ENCODE measurements at places on chromosomes 2 and 18.

DNA sequence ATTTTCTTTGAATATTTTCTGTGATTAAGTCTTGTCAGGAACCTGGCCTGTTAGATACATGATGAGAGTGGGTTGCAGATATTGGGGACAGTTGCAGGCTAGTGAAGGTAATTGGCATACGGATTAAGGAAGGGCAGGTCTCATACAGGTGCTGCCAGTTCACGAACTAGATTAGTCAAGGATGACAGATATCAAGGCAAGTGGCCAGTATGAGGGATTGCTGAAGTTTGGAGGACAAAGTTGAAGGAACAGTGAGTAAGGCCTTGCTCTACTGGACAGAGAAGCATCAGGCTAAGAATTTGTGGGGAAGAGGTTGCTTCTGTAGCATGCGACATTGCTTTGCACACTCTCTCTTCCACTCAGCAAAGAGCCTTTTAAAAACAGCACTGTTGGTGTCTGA is 12.8 kb upstream of the NCOA1 start:
- DNase-seq, result no peak

- DNase-seq, result no peak
Observed at GRCh38 chr2:46014911-46015654, 282.1 kb upstream of the EPAS1 start.

- no peak for DNase-seq
Observed at GRCh38 chr18:11096839-11097750, 52.3 kb downstream of the PIEZO2 start.

DNA sequence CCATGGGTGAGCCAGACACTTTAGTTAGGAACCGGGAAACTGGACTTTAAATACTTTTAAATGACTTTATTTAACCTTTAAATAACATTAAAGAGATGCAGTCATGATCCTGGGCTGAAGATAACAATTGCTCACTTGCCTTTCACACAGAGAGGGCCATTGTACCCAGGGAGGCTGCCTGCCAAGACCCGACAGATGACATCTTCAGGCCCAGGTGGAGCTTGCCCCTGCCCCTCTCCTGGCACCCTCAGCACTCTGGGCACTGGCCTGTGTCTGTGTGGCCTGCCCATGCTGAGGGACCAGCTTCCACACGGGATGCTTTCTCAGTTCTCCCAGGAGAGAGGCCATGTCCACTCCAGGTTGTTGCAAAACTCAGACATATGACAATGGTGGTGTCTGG is 216.4 kb upstream of the MYT1L start:
- DNase-seq, result no peak

DNA sequence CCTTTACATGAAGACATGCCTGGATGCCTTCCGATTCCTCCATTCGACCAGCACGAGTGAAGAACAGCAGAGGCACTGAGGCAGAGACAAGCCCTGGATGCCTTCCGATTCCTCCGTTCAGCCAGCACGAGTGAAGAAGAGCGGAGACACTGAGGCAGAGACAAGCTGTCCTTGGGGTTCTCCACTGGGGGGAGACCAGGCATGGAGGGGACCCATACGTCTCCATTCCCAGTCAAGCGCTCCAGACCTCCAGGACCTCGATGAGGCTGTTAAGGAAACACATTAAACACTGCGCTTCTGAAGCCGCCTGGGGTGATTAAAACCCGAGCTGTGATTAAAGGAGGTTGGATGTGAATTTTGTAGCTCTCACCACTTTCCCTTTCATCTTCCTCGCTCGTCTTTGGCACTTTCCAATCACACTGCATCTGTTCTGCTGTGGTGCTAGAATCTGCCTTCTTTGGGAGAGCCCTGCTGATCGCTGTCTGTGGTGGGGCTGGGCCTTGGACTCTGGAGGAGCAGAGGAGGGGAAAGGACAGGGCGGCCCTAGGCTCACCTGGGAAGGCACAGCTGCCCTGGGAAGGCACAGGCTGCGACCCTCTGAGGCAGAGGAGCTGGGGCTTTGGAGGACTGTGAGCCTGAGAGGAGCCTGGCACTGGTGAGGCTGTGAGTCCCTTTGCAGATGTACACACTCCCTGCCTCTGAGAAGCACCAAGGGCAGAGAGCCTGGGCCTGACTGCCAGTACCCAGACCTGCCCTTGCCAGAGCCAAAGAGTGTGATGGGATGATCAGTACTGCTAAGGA is 463.1 kb upstream of the HS6ST1 start:
- DNase-seq, result no peak

DNA sequence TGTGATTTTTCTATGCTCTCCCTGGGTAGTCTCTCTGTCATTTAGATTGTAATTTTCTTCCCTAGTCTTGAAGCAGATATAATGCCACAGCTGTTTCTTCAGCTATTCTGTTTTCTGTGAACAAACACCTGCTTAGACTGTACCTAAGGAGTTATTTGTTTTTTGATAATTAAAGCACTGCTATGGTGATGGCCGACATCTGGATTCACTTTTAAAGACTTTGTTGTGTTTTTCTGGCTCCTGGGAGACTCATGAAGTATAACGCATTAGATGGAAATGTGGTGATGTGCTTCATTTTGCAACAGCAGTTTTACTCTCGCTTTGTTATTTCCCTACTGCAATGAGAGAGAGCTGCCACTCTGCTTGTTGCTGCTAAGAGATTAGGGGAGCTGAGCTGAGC is 15.7 kb upstream of the C2orf69 start:
- no peak for DNase-seq

DNA sequence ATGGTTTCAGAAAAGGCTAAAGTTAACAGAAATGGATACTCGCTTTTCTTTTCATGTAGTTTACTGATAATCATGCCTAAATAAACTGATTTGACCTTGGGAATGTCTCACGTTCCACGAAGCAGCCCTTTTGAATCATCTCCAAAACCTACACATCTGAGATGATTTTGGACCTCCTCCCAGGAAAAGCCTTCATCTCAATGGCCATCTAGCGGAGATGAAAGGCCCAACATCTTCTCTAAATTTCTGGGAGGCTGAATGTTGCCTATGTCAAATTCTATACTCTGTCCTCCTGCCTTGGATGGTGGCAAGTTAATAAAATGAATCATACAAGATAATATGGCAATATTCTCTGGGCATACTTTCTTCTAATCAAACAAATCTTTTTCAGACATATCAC is 448.5 kb downstream of the ZEB2 start:
- peak; percentile 71 for DNase-seq

DNA sequence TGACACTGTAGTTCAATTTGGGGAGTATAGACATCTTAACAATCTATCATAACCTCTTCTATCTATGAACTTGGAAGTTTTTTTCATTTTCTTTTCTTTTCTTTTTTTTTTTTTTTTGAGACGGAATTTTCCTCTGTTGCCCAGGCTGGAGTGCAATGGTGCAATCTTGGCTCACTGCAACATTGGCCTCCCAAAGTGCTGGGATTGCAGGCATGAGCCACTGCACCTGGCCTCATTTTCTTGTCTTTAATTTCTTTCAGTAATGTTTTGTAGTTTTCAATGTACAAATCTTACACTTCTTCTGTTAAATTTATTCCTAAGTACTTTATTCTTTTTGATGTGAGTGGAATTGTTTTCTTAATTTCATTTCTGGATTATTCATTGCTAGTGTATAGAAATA is 14.6 kb downstream of the ASAP2 start:
- DNase-seq, result no peak

- no peak for DNase-seq
Observed at GRCh38 chr2:230085201-230085600, 16.5 kb upstream of the SLC16A14 start.

DNA sequence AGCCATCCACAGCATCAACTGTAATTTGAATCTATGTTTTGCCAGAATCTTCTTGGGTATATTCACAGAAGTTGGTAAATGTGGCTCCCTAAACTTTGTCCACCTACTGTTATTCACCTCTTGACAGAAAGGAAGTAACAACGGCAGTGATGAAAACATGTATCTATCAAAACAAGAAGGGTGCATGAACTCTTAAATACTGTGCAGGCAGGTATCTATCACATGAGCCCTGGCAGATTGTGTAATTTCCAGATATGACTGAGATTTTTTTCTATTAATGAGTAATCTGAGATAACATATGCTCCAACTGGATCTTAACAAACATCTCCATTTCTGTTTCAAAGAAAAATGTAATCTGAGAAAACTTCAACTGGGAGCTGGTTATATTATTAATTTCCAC is 36.6 kb downstream of the SFT2D3 start:
- DNase-seq, result no peak

- DNase-seq, result no peak
Observed at GRCh38 chr2:234691968-234692955, 195.4 kb upstream of the ARL4C start.

DNA sequence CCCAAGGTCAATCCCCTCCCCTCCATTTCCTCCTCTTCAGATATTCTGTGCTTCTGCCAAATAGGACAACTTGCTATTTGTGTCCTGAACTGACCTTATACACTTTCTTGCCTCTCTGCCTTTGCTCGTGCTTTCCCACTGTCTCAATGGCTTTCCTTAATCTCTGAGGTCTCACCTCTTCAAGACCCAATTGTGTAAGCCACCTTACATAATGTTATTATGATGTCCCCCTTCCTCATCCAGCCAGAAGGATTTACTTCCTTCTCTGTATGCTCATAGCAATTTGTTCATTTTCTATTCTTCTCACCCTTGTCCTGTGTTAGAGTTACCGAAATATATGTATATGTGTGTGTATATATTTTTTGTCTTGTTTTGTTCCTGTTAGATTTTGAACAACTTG is 26.9 kb upstream of the DARS1 start:
- no peak for DNase-seq

DNA sequence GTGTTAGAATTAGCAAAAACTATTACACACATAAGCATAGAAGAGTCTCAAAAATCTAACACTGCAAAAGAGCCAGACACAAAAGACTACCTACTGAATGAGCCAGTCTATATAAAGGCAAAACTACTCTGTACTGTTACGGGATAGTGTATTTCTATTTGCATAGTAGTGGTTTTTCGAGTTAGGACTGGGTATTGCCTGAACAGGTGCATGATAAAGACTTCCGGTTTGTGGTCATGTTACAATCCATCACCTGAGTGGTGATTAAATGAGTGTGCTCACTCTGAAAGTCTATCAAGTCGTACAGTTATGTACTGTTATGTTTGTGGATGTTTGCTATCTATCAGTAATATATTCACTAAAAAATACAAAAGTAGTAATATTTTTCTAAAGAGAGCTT is 523.3 kb upstream of the SYT4 start:
- no peak for DNase-seq

DNA sequence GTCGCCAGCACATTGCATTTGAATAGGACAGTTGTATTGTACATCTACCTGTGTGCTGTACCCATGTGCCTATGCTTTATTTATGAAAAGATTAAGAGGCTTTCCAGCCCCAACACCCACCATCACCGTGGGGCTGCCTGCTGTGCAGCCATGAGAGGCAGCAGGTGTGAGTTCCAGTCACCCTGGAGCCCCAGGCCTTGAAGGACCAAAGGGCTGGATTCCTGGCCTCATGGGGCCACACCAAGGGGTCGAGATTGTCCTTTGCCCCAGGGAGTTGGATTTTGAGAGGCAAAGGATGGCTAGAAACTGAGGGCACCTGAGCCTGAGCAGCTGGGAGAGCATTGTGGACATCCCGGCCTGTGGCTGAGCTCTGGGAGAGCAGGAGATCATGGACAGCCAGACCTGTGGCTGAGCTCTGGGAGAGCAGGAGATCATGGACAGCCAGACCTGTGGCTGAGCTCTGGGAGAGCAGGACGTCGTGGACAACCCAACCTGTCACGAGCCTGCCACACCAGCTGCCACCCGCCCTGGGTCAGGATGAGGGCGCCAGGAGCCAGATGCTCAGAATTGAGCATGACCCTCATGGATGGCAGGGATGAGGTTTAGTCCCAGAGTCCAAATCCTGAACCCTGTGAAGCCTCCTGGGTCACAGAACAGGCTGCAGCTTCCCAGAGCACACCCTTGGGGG is 182.5 kb upstream of the RAB6C start:
- no peak for DNase-seq

DNA sequence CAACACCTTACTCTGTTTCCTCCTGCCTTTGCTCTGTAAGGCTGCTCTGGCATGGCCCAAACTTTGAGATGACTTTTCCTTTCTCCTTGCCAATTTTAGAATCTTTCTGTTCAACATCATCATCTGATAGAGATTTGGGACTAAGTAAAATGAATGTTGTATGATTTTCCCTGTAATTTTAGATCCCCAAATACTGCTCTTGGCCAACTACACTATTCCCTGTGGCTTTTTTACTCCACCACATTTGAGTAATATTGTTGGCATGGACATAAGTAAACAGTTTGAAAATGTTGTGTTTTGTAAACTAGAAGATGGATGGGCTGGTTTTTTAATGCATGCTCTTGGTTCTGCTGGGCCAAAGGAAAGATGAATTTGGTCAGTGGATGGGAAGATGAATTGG is 12.1 kb downstream of the LTBP1 start:
- DNase-seq, result no peak

GRCh38 chr2:99554238-99554637 is 64.4 kb upstream of the REV1 start:
- DNase-seq, result no peak

DNA sequence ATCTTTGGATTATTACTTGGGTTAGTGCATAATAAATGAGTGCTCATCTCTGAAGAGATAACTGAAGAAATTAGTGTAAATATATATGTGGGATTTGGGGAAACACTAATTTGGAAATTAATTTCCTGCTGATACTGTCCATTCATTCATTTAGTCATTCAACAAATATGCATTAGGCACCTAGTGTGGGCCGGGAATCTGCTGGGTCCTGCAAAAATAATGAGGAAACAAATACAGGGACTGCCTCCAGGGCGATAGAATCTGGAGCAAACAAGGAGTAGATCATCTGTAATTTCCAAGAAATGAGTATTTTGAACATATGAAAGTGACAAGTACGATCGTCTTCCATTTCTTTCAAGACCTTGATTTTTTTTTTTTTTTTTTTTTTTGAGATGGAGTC is 203.7 kb upstream of the LYPD1 start:
- no peak for DNase-seq

DNA sequence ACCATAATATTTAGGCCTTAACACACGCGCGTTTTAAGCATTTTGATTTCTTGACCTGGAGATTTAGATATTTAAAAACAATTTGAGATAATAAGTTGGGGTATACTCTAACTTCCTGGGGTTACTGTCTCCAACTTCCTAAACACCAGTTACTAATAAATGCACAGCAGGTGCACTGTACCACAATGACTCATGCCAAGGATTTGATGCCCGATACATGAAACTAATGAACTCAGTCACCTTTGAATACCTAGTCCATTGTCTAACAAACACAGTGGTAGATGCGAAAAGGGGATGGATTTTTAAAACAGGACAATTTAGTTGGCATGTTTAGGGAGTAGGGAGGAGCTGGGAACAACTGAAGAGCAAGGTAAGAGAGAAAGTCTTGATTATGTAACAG is 21.2 kb downstream of the CABYR start:
- DNase-seq, result no peak

- no peak for DNase-seq
Observed at GRCh38 chr2:104118889-104119288, 735.0 kb upstream of the POU3F3 start.

- no peak for DNase-seq
Observed at GRCh38 chr2:178756343-178756742, 50.9 kb downstream of the TTN start.

GRCh38 chr2:112591413-112591812 is 7.0 kb downstream of the CHCHD5 start:
- no peak for DNase-seq

GRCh38 chr2:215218587-215219577 is 80.5 kb upstream of the ABCA12 start:
- peak; percentile 12 for DNase-seq

Data from HFFc6 (cell line).